T-helper 17 cell (primary cell): ENCODE measurements at places on chromosomes 1 and 21.

- no peak for DNase-seq
These were observed 20.4 kb downstream of the KCNN3 start for GRCh38 chr1:154849645-154850131.

- no peak for DNase-seq
These were observed 188.7 kb downstream of the CHRM3 start for GRCh38 chr1:239575113-239575512.

DNA sequence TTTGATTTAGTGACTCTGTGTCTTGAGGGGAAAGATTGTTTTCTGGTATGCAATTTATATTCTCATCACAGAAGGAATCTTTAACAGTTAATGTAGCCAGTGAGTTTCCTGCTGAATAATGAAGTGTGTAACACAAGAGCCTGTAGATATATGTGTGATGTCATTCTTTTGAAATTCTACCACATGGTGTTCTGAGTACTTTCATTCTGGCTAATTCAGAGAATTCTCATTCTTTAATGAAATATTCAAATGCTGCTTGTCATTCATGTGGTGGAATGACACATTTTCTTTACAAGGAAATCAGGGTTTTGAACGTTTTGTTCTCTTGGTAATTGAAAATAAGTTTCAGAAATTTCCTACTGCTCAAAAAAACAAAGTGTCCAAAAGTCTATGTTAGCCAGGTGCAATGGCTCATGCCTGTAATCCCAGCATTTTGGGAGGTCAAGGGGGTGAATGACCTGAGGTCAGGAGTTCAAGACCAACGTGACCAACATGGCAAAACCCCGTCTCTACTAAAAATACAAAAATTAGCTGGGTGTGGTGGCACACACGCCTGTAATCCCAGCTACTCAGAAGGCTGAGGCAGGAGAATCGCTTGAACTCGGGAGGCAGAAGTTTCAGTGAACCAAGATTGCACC, 79.6 kb downstream of the MAP3K21 start:
- DNase-seq, result no peak

GRCh38 chr1:2042830-2043773, 7.1 kb upstream of the PRKCZ start:
- no peak for DNase-seq

DNA sequence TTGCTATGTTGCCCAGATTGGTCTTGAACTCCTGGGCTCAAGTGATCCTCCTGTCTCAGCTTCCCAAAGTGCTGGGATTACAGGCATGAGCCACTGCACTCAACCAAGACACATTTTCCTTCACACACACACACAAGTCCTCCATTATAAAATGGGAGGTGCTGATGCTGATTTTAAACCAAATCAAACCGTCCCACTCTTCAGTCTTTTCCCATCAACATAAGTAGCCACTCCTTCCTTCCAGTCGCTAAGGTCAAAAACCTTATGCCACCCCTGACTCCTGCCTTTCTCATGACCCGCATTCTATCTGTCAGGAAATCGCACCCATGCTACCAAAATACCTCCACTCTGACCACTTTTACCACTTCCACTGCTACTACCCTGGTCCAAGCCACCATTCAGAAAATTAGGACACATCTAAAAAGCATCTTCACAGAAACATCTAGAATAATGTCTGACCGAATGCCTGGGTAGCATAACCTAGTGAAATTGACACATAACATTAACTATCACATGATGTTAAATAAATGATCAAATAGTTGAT, 28.0 kb upstream of the IFNGR2 start:
- no peak for DNase-seq
